ENCODE measurements at places on chromosomes 4 and X.

GRCh38 chr4:78601013-78601412 is 49.4 kb downstream of the ANXA3 start:
- DNase-seq: no peak

- no peak for DNase-seq
These were observed 181.0 kb downstream of the GPAT3 start for GRCh38 chr4:83716874-83717273.

DNA sequence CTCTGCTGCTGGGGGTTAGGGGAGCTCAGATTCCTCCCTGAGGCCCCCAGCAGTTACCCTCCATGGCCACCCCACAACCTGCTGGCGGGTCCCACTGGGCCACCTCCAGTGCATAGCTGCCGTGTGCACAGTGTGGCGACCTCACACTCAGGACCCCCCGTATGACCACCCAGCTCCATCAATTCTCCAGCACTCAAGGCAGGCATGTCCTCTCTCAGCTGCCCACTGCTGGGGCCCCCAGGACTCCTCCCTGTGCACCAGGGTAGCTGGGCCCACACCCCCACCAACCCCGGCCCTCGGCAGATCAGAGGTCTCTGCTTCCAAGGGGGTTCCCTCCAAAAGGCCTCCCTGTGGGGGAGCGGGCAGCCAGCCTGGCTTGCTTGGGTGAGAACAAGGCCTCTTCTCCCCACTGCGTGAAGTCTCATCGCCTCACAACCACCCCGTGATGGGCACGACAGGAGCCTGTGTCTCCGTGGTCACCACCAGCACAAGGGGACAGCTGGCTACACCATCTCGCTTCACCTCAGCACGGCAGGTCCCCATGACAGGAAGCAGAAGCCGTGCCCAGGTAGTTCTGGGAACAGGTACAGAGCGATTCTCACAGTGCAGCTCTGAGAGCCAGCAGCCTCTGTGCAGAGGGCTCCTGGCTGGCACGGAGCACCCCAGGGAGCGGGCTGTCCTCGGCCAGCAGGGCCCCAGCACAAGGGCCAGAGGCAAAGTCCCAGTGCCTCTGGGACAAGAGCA is 4.6 kb upstream of the HAUS3 start:
- no peak for DNase-seq

DNA sequence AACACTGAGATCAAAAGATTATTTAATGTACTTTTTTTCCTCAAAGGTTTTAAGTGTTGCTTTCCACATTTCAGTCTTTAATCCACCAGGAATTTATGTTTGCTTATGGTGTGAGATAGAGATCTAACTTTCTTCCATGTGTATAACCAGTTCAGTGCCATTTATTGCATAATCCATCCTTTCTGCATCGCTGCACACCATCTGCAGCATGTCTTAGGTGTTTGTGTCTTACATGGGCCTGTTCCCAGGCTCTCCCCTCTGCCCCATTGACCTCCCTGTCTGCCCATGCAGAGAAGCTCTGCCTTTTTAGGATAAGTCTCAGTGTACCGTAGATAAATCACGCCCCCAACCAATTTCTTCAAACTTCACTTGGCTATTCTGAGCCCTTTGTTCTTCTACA is 30.3 kb downstream of the NSDHL start:
- DNase-seq: no peak

DNA sequence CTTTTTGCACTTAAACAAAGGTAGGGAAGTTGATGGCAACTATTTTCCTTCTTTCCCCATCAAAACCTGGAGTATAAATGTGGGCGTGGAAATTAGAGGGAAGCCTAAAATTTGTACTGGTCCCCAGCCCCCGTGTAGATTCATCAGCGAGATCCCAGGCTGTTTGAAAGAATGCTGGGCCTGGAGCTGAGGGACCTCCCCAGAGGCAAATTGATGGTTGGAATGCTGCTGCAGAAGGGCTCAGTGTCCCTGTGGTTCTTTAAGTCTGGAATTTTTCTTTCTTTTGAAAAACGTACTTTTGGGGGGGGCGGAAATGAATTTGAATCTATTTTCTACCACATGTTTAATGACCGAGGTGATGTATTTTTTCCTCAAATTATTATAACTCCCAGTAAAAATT is 197.2 kb downstream of the CBR4 start:
- DNase-seq: no peak

DNA sequence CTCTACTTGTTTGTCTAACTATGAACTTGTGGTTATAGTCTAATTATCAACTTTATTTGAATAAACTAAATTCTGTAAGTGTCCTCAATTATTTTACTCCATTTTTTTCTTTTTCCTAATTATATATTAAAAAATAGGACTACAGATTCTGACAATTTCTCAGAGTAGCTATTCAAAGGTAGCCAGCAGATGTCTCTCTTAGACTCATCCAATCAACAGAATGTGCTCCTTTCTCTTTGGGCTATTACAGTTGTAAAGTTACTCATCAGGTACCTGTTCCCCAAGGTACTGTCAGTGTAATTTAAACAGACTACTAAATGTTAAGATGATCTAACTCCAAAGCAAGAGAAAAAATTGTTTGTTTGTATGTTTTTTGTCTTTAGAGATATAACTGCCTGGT is 248.6 kb downstream of the PCDH18 start:
- DNase-seq: no peak

- DNase-seq: no peak
These were observed 14.6 kb downstream of the SYTL4 start for GRCh38 chrX:100717363-100717762.

- no peak for DNase-seq
These were observed 105.9 kb upstream of the DIAPH2 start for GRCh38 chrX:96578781-96579180.

GRCh38 chrX:9271789-9272525 is 192.9 kb upstream of the TBL1X start:
- DNase-seq: no peak

DNA sequence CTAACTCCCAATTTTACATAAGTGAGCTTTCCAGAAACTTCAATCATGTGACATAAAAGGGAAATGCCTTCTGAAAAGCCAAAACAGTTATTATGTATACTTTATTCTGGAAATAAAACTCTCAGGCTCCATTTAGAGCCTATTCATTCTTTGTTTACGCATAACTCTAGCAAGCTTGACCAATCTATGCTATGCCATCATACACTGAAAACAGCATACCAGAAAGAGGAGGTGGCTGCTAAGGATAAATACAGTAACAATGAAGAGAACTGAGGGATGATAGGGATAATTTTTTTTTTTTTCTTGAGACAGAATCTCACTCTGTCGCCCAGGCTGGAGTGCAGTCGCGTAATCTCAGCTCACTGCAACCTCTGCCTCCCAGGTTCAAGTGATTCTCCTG is 24.4 kb downstream of the CDKL2 start:
- no peak for DNase-seq

DNA sequence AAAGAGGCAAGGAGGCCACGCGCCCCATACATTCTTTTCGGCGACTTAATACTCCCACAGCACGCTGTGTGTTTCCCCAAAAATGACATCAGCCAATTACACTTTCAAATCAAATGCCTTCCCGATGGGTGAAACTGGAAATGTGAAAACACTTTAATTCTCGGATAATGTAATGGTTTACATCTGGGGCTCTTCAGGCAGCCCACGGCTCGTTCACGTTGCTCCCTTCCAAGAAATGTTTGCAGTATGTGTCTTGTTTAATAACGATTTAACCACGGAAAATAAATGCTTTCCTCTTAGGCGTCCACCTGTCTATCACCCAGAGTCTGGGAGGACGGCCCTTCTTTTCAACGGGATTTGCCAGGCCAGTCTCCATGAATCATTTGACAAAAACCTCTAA is 272.5 kb downstream of the SHOX start:
- DNase-seq: no peak

- DNase-seq: no peak
These were observed 242.8 kb downstream of the PCDH7 start for GRCh38 chr4:30962939-30963338.

DNA sequence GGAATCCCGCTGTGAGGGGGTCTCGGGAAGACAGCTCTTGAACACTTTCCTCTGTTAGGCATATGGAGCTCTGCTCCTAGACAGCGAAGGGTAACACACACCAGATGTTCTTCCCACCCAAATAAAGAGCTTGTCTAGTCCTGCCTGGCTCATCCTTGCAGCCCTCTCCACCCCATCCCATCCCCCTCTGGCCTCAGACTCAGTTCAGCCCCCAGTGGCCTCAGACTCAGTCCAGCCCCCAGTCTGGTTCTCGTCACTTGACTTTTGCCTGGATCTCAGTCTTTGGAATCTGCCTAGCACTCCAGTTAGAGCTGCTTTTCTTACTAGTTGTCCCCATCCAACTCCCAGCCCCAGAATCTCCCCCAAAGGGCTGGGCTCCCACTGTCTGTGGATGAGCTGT is 14.9 kb downstream of the RAB33A start:
- no peak for DNase-seq

DNA sequence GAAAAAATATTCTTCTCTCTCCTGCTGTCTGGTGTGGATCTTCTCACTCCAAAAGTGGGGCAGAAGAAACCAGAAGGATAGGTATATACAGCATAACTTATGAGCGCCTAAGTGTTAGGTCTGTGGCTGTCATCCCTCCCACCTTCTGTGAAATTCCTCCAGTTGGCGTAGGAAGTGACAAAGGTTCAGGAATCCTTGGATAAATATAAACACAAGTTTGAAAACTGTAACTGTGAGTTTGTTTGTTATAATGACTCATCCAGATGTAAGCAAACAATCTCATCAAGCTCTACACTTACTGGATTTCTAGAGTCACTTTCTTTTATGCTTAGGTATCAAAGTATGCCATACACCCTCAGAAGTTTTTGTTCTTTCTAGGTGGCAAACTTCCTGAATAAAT is 405.2 kb downstream of the FAT4 start:
- DNase-seq: no peak

DNA sequence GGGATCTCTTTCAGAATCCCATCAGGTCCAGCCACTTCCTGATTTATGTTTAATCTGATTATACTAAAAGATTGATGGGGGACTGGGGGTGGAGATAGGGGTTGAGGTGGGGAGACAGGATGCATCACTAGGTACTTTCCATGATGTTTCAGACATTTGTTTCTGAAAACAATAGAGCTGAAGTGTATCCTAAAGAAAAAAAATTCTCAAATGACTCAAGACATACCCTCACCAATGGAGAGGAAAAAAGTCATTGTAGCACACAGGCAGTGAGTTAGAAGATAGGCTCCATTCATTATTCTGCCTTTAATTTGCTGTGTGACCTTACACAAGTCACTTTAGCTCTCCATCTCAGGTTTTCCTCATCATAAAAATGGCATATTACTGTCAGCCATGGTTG is 33.1 kb downstream of the LHFPL1 start:
- no peak for DNase-seq

GRCh38 chr4:147118528-147118927 is 172.9 kb upstream of the TTC29 start:
- no peak for DNase-seq

DNA sequence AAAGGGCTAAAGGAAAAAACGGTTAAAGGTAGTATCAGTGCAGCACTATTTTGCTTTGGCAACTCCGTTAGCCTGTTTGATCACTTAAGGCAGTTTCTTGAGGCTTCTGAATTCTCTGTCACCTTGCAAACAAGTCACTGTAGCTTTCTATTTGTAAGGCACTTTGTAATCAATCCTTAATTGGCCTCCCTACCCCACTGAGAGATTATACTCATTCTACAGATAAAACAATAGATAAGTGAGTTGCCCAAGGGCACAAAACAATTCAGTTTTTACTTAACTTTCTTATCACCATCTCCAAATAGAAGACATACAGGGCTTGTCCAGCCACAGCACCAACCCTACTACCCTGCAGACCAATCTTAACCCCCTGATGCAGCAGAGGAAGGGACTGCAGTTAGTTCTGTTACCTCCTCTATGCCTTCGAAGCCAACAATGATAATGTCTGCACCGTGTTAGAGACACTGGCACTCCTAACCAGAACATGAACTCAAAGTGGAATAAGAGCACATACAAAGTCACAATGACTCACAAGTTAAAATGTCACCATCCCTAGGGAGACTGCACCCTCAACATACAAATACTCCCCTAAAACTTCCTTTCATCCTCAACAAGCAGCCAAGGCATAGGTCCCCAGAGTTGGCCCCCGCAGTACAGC is 1.7 kb downstream of the TMEM185A start:
- no peak for DNase-seq

- no peak for DNase-seq
These were observed 29.4 kb upstream of the NDP start for GRCh38 chrX:44002567-44002966.

DNA sequence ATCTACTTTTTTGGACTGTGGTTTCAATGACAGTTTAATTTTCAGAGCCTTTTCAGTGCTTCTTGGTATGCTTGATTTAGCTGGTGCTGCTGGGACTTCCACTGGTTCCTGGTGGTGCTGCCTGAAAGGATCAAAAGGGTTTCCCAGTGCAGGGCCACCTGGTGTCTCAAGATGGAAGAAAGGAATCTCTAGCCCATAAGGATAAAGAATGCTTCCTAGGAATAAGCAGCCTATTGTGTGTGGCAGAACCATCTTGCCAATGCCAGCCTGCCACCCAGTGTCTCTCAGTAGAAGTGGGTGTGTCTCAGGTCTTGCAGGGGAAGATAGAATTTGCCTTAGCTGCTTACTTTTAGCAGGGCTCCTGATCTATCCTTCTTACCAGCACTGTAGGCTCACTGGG is 15.0 kb upstream of the RAI2 start:
- DNase-seq: no peak

DNA sequence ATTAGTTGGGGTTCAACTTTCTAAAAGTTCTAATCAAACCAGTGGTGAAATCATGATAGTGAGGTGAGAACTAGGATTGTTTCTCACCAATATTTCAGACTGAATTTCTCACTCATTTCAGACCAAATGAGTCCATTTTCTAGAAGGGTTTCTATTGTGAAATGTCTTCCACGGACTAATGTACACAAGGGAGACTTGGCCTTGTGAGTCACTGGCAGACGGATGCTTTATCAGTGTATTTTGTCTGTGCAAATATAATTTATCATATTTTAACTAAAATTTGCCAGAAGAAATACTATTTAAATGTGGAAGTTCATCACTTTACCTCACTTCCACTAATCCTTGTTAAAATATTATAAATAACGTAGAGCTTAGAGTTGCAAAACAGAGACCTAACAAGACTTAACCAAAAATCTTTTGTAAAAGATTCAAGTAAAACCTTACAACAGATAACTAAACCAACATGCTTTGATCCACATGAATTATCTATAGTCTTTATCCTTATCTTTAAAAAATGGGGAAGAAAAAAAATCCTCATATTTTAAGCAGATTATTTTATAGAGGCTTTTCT is 506.0 kb upstream of the FAM241A start:
- DNase-seq: no peak

- DNase-seq: no peak
These were observed 150.1 kb downstream of the PJA1 start for GRCh38 chrX:69015156-69015555.

GRCh38 chr4:10458177-10458576 is 951 bp upstream of the ZNF518B start:
- no peak for DNase-seq

All from stimulated activated naive CD4-positive, alpha-beta T cell (primary cell).